ENCODE measurements at places on chromosomes 13 and 19.

DNA sequence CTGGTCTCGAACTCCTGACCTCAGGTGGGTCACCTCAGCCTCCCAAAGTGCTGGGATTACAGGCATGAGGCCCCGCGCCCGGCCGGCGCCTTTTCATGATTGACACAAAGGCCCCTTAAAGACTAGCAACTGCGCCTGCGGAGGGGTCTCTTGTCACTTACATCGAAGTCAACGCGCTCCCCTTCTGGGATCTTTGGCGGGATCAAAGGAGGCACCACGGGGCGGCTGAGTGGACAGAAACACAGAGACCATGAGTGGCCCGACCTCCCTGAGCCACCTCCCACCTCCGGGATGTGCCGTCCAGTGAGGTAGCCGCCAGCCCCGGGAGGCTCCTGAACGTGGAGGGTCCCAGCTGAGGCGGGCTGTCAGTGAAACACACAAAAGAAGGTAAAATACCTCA is 7.3 kb downstream of the TNNT1 start:
- no peak for DNase-seq

- peak; percentile 41 for DNase-seq
Observed at GRCh38 chr13:111281751-111282311, 38.6 kb upstream of the TEX29 start.

- DNase-seq: no peak
Observed at GRCh38 chr13:19305434-19305833, 123.8 kb upstream of the TUBA3C start.

DNA sequence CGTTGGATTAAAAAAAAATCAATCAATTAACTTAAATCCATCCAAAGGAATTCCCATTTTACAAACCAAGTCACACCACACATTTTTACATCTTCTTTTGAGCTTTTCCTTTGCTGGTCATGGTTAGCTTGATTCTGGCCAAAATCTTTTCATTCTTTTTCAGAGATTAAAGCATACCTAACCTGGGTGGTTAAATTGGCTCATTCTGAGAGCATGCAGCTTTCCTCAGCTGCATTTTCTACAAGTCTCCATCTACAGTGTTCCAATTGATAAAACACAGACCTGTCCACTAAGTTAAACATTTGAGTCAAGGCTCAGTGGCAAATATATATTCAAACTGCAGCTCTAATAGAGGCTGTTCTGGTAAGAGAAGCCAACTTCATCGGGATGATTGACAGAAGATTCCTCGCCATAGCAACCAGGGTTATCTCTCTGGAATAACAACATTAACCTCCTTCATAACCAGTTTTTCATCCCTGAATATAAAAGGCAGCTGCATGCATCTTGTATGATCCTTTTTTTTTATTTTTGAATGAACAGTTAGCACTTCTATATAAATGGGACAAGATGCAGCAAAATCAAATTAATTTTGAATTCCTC is 106.2 kb downstream of the DNAJC15 start:
- DNase-seq: no peak

DNA sequence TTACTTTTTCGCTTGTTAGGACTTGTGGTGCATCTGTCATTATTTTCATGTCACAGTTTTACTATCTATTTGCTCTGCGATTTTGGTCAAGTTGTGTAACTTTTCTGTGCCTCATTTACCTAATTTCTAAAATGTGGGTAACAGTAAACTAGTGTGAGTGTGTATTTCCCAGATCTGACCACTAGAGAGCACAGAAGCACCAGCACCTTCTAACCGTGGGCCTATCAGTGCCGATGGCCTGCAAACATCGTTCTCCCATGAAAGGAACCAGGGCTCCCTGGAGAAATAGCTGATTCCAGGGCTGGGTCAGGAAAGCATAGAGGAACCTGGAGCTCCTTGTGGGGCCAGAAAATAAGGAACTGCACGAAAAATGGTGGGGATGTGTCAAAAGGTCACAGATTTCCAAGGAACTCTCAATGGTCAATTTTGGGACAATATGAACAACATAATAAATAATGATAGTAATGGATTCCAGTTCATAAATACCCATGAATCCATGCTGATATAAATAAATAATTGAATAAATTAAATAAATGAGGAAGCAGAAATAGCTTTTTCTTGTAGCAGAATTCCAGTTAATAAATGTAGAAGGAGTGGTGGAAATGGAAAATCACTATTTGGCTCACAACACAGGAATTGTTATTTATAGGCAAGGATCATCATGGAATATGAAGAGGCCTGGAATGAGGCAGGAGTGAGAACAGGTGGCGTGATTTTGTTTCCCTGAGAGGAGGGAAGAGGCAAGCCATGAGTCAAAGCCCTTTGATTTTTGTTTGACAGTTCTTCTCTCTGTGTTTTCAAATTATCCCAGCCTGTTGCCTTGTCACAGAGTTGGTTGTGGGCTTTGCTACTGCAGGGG is 31.1 kb downstream of the CEACAM8 start:
- peak; percentile 15 for DNase-seq

GRCh38 chr13:102868366-102868936 is 22.6 kb downstream of the ERCC5 start:
- DNase-seq: no peak

GRCh38 chr13:80039000-80039399 is 301.9 kb downstream of the SPRY2 start:
- no peak for DNase-seq

DNA sequence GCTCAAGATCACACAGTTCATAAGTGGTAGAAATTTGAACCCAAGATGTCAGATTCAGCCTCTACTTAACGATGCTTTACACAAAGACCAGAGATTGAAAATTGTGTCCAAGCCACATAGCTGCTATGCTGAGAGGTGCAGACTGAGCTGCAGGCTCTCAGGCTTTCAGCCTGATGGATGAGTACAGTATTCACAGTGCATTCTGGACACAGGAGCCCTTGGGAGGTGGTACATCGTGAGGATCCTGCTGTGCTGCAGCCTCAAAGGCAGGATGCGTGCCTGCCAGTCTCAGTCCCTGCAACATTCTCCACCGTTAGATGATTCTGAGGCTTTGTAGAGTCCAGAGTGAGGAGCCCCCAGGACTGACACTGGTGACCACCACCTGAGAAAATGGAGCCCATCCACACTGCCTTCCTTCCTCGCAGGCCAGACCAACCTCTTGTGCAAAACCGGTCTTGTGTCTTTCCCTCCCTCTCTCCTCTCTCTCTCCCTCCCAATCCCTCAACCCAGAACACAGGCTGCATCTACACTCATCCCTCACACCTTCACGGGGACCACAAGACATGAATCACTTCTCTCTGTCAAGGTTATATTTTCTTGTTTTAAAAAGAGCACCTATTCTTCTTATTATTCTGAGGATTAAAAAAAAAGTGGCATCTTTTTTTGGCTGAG is 203.4 kb upstream of the ZNF507 start:
- no peak for DNase-seq

GRCh38 chr19:14611051-14611450 is 28.2 kb downstream of the CLEC17A start:
- no peak for DNase-seq

GRCh38 chr13:114120591-114121011 is 11.8 kb downstream of the RASA3 start:
- DNase-seq: no peak

GRCh38 chr13:114106991-114107685 is 25.3 kb downstream of the RASA3 start:
- no peak for DNase-seq

GRCh38 chr19:47445527-47445926 is 26.2 kb downstream of the SLC8A2 start:
- no peak for DNase-seq

- DNase-seq: peak; percentile 71
Observed at GRCh38 chr19:33292595-33293254, 9.6 kb downstream of the CEBPA start.

- DNase-seq: peak; percentile 84
Observed at GRCh38 chr13:32852526-32852925, 163.7 kb upstream of the KL start.

- no peak for DNase-seq
Observed at GRCh38 chr13:26811581-26811980, 51.0 kb upstream of the GPR12 start.

DNA sequence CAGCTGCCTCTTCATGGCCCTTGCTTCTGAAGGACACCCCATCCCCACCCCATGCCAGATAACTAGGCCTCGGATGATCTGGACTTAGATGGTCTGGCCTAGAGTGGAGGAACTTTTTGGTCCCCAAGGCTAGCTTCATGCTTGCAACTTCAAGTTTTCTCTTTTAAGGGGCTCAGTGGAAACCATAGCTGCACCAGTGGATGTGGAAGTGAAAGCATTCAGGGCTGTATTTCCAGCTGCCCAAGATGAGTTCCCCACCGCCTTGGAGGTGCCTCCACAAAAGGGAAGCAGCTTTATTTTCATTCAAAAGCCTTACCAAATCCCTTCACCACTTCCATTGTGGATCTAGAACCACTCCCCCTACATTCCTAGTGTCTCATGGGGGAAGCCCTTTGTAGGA is 17.6 kb upstream of the GSX1 start:
- DNase-seq: no peak

- DNase-seq: no peak
Observed at GRCh38 chr13:35957996-35958395, 173.2 kb downstream of the DCLK1 start.

All from fibroblast of gingiva (primary cell).